Activated T-cell treated with anti-CD3 and anti-CD28 coated beads, Interleukin-2, amount 50 U/mL, for 72 hours (primary cell): ENCODE measurements at places on chromosomes 13 and 19. TPM values are rescaled to one million over a fixed set of nuclear protein-coding genes. Genes with fewer than 3 reads are reported as not detected.

The EDNRB gene
- total RNA-seq: not detected

The PEX11G gene
- 3.4 TPM for total RNA-seq

The HSPB6 gene
- total RNA-seq: 2.4 TPM

GRCh38 chr19:23771761-23772674 is 13.3 kb upstream of the ZNF681 start:
- DNase-seq: peak; percentile 38

- no peak for DNase-seq
Observed at GRCh38 chr19:47776568-47776967, 1.9 kb upstream of the SELENOW start.

DNA sequence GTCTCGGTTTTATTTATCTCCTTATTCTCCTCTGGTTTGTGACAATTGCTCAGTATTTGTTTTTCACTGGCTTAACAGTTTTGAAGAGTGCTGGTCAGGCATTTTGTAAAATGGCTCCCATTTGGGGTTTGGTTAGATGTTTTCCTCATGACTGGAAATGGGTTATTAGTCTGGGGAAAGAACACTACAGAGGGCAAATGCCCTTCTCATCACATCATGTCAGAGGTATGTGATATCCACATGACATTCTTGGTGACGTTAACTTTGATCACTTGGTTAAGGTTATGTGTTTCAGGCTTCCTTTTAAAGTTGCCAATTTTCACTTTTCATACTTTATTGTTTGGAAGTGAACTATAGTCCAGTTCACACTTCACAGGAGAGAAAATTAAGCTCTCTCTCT is 74.8 kb upstream of the KLHL1 start:
- DNase-seq: no peak

DNA sequence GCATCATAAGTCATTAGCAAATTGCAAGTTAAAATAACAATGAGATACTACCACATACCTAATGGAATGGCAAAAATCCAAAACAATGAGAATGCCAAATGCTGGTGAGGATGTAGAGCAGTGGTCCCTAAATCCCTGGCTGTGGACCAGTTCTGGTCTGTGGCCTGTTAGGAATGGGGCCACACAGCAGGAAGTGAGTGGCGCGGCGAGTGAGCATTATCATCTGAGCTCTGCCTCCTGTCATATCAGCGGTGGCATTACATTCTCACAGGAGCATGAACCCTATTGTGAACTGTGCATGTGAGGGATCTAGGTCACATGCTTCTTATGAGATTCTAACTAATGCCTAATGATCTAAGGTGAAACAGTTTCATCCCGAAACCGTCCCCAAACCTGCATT is 1694.4 kb downstream of the EFNB2 start:
- DNase-seq: no peak
